A549 treated with Mapracorat at 1 μM for 4 hours (cell line): ENCODE measurements at places on chromosomes 2 and 18. TPM values are rescaled to one million over a fixed set of nuclear protein-coding genes. Genes with fewer than 3 reads are reported as not detected.

The CDKL4 gene
- not detected in 5 replicates for total RNA-seq

The CNDP1 gene
- not detected in 5 replicates for total RNA-seq

The HEATR5B gene
- 5.6 to 7.9 TPM (median 7.2 TPM) in 5 replicates for total RNA-seq

The CNNM3 gene
- 8.5 to 13.0 TPM (median 11.1 TPM) in 5 replicates for total RNA-seq

The ARID5A gene
- 4.2 to 5.9 TPM (median 5.3 TPM) in 5 replicates for total RNA-seq

The COBLL1 gene
- total RNA-seq, result 4.2 to 6.2 TPM (median 5.1 TPM) in 5 replicates

The FOXI3 gene
- 0.06 to 0.07 TPM in 2 of 5 replicates, not detected in the others for total RNA-seq

The TCF23 gene
- not detected in 5 replicates for total RNA-seq

The SCN1A gene
- total RNA-seq, result not detected in 5 replicates

The IL1R1 gene
- 35.9 to 52.2 TPM (median 43.5 TPM) in 5 replicates for total RNA-seq

The G6PC2 gene
- total RNA-seq, result not detected in 5 replicates

The RTP5 gene
- total RNA-seq, result not detected in 5 replicates

The TMEM198 gene
- 0.66 to 1.3 TPM (median 1.1 TPM) in 5 replicates for total RNA-seq

The DNAH7 gene
- 0.84 to 1.3 TPM (median 1.0 TPM) in 5 replicates for total RNA-seq

The CENPO gene
- total RNA-seq, result 44.3 to 53.9 TPM (median 46.9 TPM) in 5 replicates

The WDR35 gene
- 12.9 to 15.6 TPM (median 15.2 TPM) in 5 replicates for total RNA-seq

The SCN2A gene
- not detected in 5 replicates for total RNA-seq

The KCNG2 gene
- not detected in 5 replicates for total RNA-seq

The NT5C1B gene
- not detected in 5 replicates for total RNA-seq

The CCDC141 gene
- total RNA-seq, result not detected in 5 replicates

The SIX3 gene
- total RNA-seq, result 1.2 to 2.4 TPM (median 1.9 TPM) in 5 replicates

The SCRN3 gene
- 13.2 to 18.5 TPM (median 14.6 TPM) in 5 replicates for total RNA-seq

The PAX8 gene
- total RNA-seq, result 0.50 to 1.3 TPM (median 0.80 TPM) in 5 replicates

The ATP5F1A gene
- total RNA-seq, result 309 to 326 TPM (median 315 TPM) in 5 replicates

The ZSWIM2 gene
- total RNA-seq, result not detected in 5 replicates

The FAHD2B gene
- 10.2 to 12.0 TPM (median 11.6 TPM) in 5 replicates for total RNA-seq

The GATA6 gene
- 1.1 to 2.0 TPM (median 1.6 TPM) in 5 replicates for total RNA-seq

The PRSS56 gene
- 0.07 to 0.21 TPM (median 0.12 TPM) in 5 replicates for total RNA-seq

The CDH7 gene
- total RNA-seq, result 0.05 TPM in 1 of 5 replicates, not detected in the others

The HNRNPLL gene
- total RNA-seq, result 17.8 to 26.3 TPM (median 25.5 TPM) in 5 replicates

The TM4SF20 gene
- total RNA-seq, result 7.5 to 8.8 TPM (median 7.6 TPM) in 5 replicates

The PSMA8 gene
- total RNA-seq, result not detected in 5 replicates

The TSHZ1 gene
- 5.2 to 6.8 TPM (median 6.2 TPM) in 5 replicates for total RNA-seq

The TRIM54 gene
- total RNA-seq, result 0.70 to 1.3 TPM (median 0.91 TPM) in 5 replicates
